SK-N-MC (cell line): ENCODE measurements at places on chromosomes 6 and 20.

DNA sequence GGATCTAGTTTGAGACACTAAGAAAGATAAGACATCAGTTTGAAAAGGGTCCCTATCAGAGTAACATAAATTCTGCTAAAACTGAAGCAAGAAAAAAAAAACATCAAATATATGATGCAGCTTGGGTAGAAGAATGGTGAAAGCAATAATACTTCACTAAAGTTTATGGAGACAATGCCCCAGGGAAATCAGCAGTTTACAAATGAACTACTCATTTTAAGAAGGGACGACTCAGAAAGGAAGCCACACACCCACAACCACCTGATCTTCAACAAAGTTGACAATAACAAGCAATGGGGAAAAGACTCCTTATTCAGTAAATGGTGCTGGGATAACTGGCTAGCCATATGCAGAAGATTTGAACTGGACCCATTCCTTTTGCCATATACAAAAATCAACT lies 143.5 kb downstream of the TPBG start:
- DNase-seq = peak; percentile 39

GRCh38 chr6:161281092-161281491 lies 7.2 kb upstream of the AGPAT4 start:
- no peak for DNase-seq

DNA sequence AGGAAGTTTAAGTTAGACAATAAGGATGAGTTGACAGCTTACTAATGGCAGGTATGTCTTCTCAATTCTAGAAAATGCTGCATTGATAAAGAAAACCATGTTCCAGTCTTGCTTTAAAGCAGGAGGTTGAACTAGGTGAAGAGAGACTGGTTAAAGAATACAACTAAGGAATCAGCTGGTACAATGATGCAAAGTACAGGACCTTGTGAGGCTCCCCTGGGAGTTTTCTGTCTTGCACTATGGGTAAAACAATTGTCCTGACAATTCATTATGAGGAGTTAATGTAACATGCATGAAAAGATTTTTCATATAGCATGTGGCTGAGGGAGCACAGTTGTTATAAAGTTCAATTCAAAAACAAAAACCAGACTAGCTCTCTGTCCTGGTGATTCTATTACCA lies 157.2 kb downstream of the BMP2 start:
- DNase-seq = no peak

- no peak for DNase-seq
Observed at GRCh38 chr20:48685300-48685699, 142.5 kb downstream of the PREX1 start.

DNA sequence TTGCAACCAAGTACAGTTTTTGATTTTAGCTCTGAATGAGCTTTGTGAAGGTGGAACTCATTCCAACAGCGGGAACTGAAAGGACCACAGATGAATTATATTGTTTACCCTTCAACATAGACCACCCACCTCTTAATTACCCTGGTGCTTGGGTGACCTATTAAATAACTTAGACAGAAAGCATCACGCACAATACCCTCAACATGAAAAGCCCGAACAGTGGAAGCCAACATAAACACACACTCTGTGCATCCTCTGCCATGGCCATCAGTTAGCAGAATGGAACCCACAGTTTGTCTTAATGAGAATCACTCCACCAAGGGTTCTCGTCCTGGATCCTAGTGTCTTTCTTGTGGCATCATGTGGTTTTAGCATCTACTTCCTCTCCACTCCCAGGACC lies 60.5 kb downstream of the FOXF2 start:
- DNase-seq = no peak

GRCh38 chr20:47859278-47859677 lies 74.0 kb upstream of the SULF2 start:
- no peak for DNase-seq
